ENCODE measurements at places on chromosomes 13 and 19.

DNA sequence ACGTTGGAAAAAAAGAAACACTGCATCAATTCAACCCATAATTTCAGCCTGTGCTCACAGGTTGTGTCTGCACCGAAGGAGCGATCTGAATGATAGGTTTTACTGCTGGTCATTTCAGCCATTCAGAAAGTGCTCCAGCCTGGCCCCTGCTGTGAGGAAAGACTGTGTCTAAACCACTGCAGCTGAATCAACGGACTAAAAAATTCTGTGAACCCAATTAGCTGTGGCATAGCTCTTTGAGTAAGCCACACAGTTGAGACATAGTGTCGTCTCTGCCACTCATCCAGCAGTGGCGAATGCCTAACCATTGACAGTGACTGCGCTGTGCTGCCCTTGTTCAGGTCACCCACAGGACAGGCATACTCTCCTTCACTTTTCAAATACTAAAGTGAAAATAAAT lies 179.8 kb downstream of the COG6 start:
- no peak for DNase-seq

DNA sequence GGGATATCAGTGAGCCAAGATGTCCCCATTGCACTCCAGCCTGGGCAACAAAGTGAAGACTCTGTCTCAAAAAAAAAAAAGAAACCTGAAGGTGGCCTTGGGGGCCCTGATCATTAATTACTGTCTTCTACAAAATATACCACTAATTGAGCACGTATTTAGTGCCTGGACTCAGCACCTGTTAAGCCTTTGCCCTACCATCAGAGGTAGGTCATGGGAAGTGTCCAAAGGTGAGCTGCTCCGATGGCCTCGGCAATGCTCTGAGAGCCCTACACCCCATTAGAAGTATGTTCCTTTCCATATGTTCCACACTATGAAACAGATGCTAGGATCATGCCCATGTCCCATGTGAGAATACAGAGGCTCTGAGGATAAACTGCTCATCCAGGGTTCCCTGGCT lies 20.9 kb downstream of the NOSIP start:
- no peak for DNase-seq

DNA sequence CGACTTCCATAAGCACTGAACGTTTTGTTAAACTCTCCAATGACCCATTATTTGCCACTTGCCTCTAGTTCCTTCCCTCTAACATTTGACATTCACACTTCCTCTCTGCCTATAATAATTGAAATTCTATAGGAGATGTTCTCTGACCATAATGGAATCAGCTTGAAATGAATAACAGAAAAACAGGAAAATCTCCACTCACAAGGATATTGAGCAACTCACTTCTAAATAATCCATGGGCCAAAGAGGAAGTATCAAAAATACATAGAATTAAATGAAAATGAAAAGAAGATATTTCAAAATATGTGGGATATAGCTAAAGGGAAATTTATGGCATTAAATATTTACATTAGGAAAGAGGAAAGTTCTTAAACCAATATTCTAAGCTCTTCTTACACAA lies 3.4 kb upstream of the FCGBP start:
- no peak for DNase-seq

GRCh38 chr19:32265995-32266394 lies 79.4 kb upstream of the ZNF507 start:
- DNase-seq: no peak

DNA sequence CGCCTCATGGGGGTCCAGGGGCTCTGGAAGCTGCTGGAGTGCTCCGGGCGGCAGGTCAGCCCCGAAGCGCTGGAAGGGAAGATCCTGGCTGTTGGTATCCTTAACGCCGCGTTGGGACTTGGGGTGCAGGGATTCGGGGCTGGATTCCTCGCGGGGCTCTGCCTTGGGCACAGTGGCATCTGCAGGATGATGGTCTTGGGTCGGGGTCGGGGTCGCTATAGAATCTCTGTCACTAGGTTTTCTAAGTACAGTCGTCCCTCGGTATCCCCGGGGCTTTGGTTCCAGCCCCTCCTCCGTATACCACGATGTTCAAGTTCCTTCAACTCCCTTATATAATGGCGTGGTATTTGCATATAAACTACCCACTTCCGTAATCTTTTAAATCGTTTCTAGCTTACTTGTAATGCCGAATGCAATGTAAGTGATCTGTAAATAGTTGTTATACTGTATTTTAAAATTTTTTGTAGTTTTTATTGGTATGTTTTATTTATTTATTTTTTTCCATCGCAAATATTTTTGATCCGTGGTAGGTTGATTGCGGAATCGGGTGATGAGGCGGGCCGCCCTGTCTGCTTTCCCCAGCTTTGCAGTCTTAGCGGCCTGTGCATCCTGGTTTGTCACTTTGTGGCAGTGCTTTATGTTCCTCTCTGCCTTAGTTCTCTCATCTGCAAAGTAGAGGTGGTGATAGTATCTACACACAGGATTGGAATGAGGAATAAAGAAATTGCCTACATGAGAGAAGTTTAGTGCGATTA lies 606 bp downstream of the ERCC5 start:
- peak; percentile 59 for DNase-seq

All from epithelial cell of esophagus (primary cell).